ENCODE measurements at places on chromosomes 11 and 22.

DNA sequence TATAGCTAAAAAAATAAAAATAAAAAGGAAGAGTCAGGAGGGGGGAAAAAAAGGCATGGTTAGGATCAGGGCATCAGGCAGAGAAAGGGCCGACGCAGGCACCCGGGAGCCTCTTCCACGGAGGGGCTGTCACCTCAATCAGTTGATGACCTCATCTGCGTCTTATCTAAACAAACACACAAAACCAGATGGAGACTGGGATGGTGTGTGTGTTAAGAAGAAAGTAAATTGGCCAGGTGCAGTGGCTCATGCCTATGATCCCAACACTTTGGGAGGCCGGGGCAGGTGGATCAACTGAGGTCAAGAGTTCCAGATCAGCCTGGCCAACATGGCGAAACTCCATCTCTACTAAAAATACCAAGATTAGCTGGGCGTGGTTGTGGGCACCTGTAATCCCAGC is 63.6 kb downstream of the DHCR7 start:
- DNase-seq: no peak

DNA sequence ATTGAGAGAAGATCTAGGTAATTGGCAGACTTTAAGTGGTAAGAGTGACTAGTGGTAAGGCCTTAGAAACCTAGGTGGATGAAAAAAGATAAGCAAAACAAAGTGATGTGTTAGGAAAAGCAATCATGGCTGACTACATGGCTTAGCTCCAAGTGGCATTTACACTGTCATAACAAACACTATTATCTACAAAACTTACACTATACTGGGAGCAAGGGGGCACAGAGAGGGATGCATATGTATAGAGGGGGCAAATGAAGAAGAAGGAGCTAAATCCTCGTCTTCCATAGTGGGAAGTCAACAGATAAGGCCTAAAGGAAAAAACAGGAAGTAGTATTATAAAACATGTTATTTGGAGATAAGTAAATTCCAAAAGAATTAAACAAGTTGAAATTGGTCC is 32.5 kb downstream of the ADORA2A start:
- no peak for DNase-seq

DNA sequence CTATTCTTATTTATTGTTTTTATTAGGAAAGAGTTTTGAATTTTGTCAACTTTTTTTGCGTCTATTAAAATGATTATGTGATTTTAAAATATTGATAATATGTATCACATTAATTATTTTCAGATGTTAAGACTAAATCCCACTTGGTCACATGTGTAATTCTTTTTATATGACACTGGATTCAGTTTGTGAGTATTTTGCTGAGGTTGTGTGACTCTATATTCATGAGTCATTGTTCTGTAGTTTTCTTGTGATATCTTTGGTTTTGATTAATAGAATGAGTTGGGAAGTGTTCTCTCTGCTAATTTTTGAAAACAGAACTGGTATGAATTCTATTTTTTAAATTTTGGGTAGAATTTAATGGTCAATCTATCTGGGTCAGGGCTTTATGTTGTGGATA is 317.9 kb downstream of the ETS1 start:
- no peak for DNase-seq

- no peak for DNase-seq
Observed at GRCh38 chr11:20078846-20079245, 81.4 kb downstream of the DBX1 start.

DNA sequence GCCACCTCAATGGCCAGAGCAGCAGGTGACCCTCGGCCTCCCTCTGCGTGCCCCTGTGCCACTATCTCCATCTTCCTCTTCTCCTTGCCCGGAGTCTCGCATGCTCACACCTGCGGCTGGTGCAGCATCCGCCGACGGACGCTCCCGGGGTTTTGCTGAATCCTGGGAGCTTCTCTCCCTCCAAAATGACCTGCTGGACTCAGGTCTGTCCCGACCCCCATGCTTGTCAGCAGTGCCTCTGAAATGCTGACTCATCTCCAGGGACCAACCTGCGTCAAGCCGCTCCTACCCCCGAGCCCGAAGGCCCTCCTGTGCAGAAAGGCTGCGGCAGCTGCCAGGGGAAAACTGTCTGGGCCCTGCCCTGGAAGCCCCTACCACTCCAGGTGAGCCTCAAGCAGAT is 58.4 kb downstream of the CELSR1 start:
- no peak for DNase-seq

DNA sequence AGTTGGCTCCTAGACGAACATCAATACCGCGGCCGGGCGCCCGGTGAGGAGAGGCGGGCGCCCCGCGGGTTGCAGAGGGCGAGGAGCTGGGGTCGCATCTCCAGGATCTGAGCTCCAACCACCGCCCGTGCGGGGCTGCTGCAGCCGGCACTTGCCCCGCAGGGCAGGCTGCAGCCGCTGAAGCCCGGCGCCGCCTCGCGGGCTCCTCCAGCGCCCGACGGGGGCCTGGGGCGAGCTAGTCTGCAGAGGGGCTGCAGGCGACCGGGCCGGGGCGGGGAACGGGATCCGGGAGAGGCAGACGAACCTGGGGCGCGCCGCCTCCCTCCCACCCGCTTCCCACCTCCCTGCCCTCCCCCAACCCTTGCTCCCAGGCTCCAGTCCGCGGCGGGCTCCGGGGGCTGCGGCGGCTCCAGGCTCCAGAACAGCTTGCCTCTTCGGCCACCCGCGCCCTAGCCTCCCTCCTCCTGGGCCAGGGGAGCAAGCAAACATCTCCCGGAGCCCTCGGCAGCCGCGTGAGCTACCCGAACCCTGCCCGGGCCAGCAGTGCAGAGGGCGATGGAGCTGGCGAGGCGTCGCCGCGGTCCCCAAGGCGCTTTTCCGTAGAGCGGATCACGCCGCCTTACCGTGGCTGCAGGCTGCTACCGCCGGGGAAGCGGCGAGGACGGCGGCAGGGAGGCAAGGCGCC is 802 bp downstream of the TENM4 start:
- DNase-seq: no peak

GRCh38 chr11:18369398-18369797 is 25.0 kb upstream of the LDHA start:
- DNase-seq: no peak

- DNase-seq: peak; percentile 86
Observed at GRCh38 chr11:128517451-128518230, 69.7 kb downstream of the ETS1 start.

- peak; percentile 50 for DNase-seq
Observed at GRCh38 chr22:41517172-41518047, 26.9 kb downstream of the POLR3H start.

- DNase-seq: no peak
Observed at GRCh38 chr11:35927682-35928081, 16.2 kb upstream of the LDLRAD3 start.

- no peak for DNase-seq
Observed at GRCh38 chr11:3030289-3031070, 26.7 kb downstream of the CARS1 start.

- no peak for DNase-seq
Observed at GRCh38 chr11:73579641-73580434, 18.1 kb downstream of the FAM168A start.

GRCh38 chr11:1863352-1864216 is 10.7 kb downstream of the LSP1 start:
- DNase-seq: peak; percentile 94

GRCh38 chr22:50268655-50269113 is 1.5 kb downstream of the MAPK11 start:
- no peak for DNase-seq

DNA sequence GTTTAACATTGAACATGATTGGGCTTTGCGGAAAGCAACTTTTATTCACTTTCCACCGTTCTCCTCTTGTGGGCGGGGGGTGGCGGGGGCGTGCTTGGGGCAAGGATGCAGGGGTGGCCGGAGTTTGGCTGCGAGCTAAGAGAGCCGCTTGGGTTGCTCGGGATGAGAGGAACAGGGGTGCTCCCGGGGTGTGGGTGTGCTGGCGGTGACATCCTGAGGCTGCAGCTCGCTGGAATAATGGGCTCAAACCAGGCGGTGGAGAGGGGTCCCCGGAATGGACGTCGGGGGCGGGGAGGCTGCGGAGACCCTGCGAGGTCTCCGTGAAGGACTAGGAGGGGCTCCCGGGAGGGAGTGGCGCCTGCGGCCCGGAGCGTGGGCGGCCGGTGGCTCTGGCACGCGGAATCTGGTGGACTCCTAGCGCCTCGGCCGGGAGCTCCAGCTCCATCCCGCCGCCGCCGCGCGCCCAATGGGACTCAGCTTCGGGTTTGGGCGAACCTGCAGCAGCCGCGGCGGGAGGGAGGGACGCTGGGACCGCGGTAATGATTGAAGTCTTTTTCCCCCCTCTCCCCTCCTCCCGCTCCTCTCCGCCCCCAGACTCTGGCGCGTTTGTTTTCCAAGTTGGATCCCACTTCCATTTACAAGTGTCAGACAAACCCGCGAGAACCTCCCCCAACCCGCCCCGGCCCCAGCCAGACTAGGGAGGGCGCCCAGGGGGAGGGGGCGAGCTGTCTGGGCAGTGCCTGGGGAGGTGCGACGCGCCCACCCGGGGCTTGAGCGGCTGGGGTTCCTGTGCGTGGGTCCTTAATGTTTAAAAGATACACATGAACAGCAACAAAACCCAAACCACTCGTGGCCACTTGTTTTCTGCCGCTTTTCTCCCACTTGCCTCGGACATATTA is 2.0 kb downstream of the FAT3 start:
- peak; percentile 26 for DNase-seq

DNA sequence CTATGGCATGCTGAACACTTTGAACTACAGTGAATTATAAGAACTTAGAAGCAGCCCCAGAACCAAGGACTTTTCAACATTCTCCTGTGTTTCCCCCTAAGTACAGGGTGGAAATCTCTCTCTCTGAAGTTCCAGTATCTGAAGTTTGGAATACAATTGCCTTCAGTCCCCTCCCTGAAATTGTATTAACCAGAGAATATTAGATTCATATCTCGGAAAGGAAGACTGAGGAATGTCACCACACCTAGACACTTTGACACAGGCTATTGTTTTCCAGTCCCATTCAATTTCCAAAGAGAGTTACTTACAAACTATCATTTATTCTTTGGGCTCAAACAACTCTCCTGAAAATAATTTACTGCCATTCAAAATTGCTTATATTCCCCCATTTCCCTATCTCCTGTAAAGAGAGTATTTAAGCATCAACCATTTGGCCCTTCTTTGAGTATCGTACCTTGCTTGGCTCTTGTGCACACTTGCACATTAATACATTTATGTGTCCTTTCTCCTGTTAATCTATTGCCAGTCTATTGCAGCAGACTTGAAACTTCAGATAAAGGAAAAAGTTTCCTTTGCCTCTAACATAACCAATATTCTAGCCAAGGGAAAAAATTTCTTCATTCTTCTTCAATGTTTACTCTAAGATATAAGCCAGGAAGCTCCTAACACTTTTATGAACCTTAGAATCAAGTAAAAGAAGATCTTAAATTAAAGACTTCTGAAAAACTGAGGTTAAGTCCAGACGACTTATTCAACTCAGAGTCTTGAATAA is 402.4 kb upstream of the DDI1 start:
- no peak for DNase-seq

GRCh38 chr22:36764060-36764459 is 11.9 kb downstream of the IFT27 start:
- no peak for DNase-seq
